ENCODE measurements at places on chromosomes 2 and 18.

- DNase-seq, result no peak
These were observed 221.7 kb downstream of the SOX11 start for GRCh38 chr2:5913711-5914395.

GRCh38 chr2:111701266-111701665, 182.7 kb downstream of the ANAPC1 start:
- no peak for DNase-seq

- DNase-seq, result no peak
These were observed 136.1 kb downstream of the MCFD2 start for GRCh38 chr2:46779447-46779941.

DNA sequence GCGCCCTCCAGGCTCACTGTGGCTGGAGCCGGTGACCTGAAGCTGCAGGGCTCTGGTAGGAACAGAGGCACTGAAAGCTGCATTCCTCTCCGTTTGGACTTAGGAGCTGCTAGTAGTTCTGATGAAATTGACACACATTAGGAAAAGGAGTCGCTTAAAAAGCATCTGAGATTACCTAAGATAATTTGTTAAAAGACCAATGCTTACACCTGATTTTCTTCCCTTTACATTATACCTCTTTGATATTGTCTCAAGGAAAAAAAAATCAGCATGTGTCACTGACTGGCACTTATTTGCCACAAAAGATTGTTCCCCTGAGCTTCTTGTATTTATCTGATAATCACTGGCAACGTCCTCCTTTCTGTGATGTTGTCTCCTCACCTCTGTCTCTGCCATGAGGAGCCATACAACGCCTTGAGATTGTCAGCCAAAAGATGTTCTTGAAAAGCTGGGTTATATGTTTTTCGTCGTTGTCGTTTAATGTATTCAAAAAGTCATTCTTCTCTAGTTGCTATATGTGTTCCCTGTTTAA, 618 bp upstream of the CHN1 start:
- no peak for DNase-seq

DNA sequence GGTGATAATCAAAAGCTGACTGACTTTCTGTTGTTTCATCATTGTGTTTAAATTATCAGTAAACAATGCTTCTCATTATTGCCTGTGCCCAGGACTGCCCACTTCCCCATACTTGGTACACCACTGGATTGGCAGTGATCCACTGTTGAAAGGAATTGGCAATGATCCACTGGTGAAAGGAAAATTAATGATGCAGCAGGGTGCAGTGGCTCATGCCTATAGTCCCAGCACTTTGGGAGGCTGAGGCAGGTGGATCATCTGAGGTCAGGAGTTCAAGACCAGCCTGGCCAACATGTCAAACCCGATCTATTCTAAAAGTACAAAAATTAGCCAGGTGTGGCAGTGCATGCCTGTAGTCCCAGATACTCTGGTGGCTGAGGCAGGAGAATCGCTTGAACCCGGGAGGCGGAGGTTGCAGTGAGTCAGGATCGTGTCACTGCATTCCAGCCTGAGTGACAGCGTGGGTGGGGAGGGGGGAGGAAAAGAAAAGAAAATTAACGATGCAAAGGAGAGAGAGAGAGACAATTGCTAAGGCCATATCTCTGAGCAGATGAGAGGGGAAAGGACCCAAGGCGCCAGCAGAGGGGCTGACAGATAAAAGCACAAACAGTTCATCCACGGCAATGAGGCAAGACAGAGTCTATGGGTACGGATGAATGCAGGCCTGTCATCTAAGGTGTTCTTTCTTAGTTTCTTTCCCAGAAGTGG, 10.2 kb upstream of the GTF2A1L start:
- DNase-seq, result peak; percentile 47

GRCh38 chr2:10091182-10091888, 11.1 kb upstream of the CYS1 start:
- no peak for DNase-seq

DNA sequence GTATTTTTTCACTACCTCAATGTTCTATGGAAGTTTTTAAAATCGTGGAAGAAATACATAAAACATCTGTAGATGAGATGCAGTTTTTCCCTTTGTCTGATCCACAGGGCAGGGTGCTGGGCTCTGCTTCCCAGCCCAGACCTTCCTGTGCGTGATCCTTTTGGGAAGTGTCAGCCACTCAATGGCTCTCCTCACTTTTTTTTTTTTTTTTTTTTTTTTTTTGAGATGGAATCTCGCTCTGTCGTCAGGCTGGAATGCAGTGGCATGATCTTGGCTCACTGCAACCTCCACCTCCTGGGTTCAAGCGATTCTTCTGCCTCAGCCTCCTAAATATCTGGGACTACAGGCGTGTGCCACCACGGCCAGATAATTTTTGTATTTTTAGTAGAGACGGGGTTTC, 32.8 kb downstream of the SOWAHC start:
- no peak for DNase-seq

DNA sequence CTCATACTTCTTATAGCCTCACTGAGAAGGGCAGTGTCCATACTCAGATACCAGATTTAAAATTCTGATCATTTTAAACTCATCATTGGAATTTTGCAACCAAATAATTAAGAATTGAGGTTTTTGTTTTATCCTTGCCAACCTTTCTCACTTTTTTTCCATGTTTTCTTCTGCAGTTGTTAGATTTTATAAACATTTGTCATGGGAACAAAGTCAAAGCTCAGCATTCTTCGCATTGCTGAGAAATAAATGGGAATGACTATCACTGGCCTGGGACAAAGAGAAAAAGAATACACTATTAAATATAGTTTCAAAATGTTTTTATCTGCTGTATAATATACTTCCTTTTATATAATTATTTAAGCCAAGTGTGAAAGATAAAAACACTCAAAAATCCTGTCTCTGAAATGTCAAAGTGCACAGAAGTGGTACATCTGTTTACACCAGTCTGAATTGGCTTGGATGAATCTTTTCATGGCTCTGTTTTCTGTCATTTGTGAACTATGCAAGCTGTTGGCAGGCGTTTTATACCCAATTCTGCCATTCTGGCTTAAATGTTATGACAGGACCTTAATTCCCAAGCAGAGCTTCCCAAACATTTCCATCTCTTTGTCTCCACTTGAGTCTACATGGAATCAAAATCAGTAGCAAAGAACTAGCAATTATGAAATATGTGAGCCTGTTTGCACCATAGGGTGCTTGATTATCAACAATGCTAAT, 249.3 kb upstream of the SYT4 start:
- no peak for DNase-seq

GRCh38 chr2:134367213-134367612, 113.3 kb downstream of the MGAT5 start:
- DNase-seq, result no peak

- no peak for DNase-seq
These were observed 306.2 kb upstream of the RAB6C start for GRCh38 chr2:129673234-129673633.

DNA sequence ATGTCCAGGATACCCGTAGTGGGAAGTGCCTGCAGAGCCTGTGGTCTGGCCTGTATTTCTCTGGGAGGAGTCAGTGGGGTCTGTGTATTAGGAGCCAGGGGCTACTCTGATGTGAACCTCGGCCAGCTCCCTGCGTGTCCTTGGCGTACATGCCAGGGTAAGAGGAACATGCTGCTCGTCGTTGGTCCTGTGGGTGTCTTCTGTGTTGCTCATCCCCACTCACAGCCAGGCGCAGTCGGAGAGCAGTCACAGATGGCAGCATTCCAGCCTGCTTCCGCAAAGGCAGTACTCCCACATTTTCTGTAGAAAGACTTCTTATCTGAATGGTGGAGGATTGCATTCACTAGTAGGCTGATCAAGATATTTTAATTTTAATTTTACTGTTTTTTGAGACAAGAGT, 84.9 kb downstream of the DGKD start:
- DNase-seq, result peak; percentile 83

GRCh38 chr2:150222379-150222778, 265.1 kb downstream of the RND3 start:
- peak; percentile 3 for DNase-seq

GRCh38 chr2:100483895-100484294, 13.6 kb downstream of the NMS start:
- no peak for DNase-seq

DNA sequence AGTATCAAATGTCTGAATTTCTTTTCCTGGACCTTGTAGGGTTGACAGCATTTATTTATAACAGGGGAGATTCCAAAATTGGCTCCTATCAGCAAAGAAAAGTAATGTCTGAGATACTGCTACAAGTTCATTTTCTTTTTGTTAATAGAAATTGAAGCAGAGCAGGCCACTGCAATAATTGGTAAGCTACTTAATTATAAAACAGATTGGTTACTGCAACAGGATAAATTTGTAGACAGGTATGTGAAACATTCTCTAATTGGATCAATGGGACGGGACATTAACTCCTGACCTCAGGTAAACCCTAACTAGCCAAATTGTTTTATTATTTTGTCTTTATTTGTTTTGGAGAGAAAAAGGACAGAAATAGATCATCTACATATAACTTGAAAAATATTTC, 20.5 kb downstream of the NIFK start:
- DNase-seq, result no peak

DNA sequence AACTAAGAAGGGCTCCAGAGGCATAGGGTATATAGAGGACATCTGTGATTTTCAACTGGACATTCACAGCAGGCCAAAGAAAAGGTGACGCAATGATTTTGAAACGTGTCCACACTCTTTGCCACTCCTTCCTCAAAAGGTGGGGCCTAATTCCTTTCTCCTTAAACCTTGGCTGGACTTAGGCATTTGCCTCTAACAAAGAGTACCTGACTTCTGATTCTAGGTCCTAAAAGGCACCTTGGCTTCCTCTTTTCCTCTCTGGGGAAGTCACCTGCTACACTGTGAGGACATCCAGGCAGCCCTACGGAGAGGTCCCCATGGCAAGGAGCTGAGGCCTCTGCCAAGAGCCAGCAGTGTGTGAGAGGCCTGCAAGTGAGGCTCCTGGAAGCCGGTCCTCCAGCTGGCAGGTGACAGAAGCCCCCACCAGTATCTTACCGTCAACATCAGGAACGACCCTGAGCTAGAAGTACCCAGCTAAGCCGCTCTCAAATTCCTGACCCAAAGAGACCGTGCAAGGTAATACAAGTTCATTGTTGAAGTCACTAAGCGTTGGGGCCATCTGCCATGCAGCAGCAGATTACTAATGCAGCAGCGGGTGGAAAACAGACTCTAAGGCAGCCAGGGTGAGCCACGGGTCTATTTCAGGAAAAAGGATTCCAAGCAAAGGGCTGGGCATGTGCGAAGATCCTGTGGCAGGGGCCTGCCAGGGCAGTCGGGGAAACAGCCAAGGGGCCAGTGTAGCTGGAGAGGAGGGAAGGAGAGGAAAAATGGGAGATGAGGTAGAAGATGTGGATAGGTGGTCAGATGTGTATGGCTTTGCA, 7.4 kb upstream of the HES6 start:
- DNase-seq, result no peak

DNA sequence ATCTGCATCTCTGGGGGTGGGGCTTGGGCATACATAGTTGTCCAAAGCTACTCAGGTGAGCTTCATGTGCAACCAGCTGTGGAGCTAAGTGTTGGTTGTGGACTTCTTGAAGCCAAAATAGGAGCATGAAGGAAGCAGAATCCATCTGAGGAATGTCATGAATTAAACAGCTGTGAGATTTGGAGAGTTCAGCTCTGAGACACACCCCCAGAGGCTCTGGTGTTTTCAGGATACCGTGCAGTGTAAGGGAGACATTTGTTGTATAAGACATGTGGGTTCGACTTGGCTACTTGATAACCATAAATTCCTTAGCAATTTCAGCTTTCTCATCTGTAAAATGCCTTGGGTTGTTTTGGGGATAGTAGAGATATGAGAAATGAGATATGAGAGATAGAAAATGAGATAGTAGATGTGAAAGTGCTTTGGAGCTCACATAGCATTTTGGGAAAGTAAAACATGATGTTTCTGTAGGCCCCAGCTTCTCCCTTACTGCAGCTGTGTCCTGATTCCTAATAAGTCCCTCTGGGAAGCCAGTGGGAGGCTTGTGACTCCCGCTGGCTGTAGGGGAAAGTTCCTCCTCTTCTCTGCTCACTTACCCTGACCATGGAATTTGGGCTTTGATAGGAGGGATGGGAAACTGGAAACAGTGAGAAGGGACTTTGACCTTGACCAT, 50.0 kb downstream of the DPYSL5 start:
- DNase-seq, result no peak

- DNase-seq, result no peak
These were observed 433.0 kb downstream of the ZEB2 start for GRCh38 chr2:144086965-144087364.

DNA sequence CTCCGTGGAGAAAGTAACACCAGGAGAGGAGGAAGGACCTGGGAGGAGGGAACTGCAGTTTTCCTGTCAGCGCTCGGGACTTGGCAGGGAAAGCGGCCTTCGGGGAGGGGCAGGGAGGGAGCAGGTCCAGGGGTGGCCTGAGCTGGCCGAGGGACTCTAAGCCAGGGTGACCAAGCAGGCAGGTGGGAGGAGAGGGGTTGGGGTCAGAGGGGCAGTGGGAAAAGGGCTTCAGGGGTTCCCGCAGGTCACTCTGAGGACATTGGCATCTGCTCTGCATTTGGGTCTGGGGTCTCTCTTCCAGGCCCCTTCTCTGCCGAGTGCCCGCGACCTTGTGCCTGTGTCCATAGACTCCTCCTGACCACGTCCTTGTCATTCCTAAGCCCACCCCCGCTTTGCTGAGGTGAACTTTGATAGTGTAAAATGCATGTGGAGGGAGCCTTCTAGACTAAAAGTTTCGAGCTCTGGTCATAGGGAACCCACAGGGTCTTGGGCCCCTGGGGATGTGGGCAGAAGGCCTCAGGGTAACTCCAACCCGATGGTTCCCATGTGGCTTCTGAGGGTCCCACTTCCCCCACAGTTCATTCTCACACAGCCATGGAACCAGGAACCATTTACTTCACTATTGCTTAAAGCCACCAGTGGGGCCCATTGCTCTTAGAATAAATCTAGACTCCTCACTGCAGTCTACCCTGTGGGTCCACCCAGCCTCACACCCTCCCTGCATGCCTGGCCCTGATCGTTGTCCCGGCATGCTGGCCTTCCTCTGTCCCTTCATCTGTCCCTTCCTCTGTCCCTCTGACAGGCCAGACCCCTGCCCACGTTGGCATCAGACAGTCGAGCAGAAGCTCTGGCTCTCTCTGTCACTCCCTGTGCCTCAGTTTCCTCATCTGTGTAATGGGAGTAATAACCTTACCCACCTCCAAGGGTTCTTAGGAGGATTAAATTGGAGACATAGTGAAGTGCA, 229.2 kb downstream of the SEPTIN10 start:
- DNase-seq, result no peak

DNA sequence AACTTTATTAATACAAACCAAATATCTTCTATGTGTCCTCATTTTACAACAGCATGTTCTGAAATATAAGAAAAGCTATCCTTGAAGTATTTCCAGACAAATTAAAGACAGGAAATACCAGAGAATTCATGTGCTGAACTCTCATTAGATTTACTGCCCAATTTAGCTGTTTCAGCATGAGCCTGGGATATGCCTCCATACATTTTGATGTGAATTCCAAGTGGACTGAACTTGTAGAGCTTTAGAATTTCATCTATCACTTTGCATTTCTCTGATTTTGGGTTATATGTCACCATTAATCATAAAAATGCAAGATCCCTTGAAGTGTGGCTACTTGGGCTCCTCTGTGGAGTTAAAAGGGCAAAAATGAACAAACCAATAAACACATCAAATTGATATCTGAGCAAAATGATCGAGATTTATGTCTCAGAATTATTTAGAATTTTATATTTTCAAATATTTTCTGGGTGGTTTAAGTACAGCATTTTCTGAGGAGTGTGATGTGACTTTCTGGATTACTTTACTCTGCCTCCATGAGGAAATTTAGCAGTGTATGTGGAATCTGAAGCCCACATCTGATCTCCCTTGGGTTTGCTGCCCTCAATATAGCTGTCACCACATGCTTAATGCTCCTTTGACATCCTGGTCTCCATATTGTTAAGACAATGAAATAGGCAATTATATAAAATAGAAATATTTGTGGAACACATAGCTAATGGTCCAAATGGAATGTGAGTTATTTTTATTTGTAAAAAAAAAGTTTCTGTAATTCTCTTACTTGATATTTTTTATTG, 206.6 kb upstream of the RBMS1 start:
- DNase-seq, result no peak

Measured in putamen (tissue), 1 donor.